ENCODE measurements at places on chromosomes 16 and 17.
A peak's percentile ranks its signal among the peaks of the same experiment; 100 is the strongest.

- DNase-seq: no peak
Observed at GRCh38 chr16:57976331-57976796, 5.4 kb upstream of the CNGB1 start.

DNA sequence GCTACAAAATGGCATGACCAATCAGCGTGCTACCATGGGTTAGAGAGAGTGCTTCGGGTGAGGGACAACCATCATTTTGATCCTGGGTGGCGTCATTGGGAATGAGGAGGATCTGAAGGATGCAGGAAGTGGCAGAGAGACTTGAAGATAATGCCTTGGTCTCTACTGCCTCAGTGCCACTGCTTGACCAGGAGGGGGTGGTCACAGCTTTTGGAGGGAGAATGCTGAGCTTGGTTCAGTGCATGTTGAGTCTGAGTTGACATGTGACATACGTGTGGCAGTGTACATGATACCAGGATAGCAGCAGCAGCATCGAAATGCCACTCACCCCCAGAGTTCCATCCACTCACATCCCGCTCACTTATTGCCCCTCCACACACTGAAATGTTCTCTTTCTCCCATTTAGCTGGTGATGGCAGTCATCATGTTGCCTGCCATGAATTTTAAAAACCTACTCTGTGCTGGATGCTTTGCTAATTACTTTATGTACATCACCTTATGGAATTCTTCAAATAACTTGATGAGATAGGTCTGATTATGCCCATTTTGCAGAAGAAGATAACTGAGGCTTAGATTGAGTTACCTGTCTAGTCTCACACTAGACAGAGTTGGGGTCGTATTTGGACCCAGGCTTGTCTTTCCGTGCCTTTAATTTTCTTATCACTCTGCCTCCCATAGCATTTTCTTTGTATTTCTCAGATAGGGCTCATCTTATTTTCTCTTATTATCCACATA lies 36.7 kb downstream of the ARSG start:
- DNase-seq: peak; percentile 28

DNA sequence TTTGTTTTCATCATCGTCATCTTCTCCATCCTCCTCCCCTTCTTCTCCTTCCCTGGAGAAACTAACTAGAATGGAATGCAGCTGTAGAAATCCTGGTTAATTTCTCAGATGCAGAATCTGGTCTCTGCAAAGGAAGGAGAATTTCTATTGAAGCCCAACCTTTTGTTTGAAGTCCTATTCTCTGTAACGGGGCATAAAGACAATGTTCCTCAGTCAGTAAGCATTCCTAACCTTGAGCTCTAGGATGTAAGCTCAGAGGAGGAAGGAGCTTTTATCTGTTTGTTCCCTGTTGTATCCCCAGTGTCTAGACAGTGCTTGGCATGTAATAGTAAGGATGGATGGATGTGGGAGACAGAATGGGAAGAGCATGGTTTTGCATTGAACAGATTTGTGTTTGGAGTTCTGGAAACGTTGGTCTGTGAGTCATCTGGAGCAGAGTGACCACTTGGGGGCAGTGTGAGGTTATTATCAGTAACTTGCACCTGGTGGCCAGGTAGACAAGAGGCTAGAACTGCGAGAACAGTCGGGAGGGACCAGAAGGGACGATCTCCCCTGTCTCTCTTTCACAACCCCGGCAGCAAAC lies 363.7 kb downstream of the SNX29 start:
- DNase-seq: no peak

GRCh38 chr17:79943347-79944241 lies 92.1 kb downstream of the TBC1D16 start:
- no peak for DNase-seq

DNA sequence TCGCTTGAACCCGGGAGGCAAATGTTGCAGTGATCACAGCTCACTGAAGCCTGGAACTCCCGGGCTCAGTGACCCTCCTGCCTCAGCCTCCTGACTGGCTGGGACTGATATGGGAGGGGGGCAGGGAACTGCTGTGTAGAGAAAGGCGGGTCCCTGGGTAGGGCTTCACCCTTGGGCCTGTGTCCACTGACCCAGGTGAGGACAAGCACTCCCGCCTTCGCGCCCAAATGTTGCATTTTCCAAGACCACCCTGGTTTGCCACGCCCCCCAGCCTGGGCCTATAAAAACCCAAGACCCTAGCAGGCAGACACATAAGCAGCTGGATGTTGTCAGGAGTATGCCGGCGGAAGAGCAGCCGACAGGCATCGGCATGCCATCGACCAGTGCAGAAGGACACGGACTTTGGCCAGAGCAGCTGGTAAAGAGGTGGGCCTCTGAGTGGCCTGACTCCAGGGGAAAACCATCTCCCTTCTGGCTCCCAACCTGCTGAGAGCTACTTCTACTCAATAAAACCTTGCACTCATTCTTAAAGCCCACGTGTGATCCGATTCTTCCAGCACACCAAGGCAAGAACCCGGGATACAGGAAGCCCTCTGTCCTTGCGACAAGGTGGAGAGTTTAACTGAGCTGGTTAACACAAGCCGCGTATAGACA lies 19.1 kb downstream of the SMYD4 start:
- DNase-seq: no peak

- peak; percentile 66 for DNase-seq
Observed at GRCh38 chr16:24070851-24071250, 185.3 kb upstream of the CACNG3 start.

DNA sequence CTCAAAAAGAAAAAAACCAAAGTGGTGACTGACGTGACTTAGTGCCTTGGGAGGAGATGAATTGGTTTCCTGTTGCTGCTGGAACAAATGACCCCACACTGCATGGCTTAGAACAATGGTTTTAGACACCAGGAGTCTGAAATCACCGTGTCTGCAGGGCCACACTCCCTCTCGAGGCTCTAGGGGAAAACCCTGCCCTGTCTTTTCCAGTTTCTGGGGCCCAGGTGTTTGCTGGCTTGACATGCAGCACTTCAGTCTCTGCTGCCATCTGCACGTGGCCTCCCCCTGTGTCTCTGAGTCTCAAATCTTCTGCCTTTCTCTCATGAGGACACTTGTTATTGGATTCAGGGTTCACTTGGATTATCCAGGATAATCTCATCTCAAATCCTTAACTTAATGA lies 323.8 kb upstream of the TNRC6C start:
- no peak for DNase-seq

DNA sequence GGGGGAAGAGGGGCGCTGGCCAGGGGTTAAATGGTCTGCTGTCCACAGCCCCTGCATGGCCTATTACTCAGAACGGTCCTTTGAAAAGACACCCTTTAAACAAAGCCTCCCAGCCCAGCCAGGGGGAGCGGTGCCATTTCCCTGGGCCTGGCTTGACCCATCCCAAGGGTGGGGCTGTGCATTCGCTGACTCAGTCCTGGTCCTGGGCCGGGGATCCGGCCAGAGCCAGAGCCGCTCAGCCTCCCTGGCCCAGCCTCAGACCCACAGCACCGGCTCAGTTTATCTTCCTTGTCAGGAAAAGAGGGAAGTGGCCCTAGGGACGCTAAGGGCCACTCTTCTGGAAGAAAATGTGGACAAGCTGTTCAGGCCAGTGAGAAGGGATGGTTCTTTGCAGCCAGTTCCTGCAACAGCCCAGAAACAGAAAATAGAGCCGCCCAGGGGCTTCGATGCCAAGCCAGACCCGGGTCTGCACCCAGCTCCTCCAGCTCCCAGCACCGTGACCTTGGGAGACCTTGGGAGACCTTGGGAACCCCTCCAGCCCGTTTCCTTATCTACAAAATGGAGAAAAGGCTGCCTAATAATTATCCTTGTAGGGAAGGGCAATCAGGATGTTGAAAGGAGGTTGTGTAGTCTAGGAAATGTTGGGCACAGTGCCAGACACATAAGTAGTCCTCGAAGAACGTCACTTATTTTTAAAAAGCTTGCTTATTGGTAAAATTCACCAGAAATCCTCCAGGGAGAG lies 82.5 kb downstream of the ZDHHC7 start:
- no peak for DNase-seq

GRCh38 chr16:56580391-56581048 lies 8.8 kb upstream of the MT3 start:
- DNase-seq: no peak

DNA sequence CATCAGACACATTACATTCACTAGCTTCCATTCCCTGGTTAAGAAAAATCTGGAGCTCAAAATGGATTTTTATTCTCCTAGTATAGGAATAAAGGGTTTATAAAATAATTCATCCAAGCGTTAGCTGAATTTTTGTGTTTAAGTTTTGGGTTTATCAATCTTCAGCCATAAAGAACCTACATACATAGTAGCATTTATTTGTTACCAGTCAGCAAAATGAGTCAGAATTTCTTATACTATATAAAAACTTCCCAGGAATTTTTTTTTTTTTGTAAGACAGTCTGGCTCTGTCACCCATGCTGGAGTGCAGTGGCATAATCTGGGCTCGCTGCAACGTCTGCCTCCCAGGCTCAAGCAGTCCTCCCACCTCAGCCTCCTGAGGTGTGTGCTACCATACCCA lies 40.2 kb upstream of the SLC12A3 start:
- no peak for DNase-seq

- peak; percentile 40 for DNase-seq
Observed at GRCh38 chr17:43905985-43906852, 1.1 kb downstream of the MPP2 start.

DNA sequence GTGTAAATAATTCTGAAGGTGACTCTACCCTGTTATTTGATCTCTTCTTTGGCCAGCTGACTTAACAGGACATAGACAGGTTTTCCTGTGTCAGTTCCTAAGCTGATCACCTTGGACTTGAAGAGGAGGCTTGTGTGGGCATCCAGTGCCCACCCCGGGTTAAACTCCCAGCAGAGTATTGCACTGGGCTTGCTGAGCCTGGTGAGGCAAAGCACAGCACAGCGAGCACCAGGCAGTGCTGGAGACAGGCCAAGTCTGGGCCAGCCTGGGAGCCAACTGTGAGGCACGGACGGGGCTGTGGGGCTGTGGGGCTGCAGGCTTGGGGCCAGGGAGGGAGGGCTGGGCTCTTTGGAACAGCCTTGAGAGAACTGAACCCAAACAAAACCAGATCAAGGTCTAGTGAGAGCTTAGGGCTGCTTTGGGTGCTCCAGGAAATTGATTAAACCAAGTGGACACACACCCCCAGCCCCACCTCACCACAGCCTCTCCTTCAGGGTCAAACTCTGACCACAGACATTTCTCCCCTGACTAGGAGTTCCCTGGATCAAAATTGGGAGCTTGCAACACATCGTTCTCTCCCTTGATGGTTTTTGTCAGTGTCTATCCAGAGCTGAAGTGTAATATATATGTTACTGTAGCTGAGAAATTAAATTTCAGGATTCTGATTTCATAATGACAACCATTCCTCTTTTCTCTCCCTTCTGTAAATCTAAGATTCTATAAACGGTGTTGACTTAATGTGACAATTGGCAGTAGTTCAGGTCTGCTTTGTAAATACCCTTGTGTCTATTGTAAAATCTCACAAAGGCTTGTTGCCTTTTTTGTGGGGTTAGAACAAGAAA lies 5.1 kb downstream of the STH start:
- DNase-seq: no peak

- no peak for DNase-seq
Observed at GRCh38 chr17:64470625-64471024, 21.7 kb downstream of the MILR1 start.

DNA sequence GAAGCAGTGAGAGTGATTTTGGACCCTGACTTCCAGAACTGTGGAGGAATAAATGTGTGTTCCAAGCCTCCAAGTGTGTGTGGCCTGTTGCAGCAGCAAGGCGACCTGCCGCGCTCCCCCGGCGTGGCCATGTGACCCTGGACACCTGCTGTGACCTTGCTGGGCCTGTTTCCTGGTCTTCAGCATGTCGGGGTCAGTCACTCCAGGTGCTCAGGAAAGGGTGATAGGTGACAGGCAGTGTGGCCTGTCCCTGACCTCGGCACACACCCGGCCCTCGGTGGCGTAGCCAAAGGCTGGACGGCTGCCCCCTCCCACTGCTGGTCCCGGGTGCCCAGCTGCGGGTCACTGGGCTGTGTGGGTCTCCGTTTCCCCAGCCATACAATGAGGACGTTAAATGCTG lies 31.8 kb upstream of the ZNF469 start:
- no peak for DNase-seq

GRCh38 chr16:27235055-27235937 lies 32.0 kb downstream of the KDM8 start:
- peak; percentile 75 for DNase-seq

GRCh38 chr17:48002266-48002915 lies 31.5 kb downstream of the CDK5RAP3 start:
- peak; percentile 90 for DNase-seq

GRCh38 chr17:31511580-31511979 lies 120.1 kb downstream of the RAB11FIP4 start:
- no peak for DNase-seq

GRCh38 chr16:20675488-20676267 lies 21.8 kb downstream of the ACSM1 start:
- no peak for DNase-seq

GRCh38 chr16:13911871-13912270 lies 8.1 kb upstream of the ERCC4 start:
- DNase-seq: no peak

- peak; percentile 96 for DNase-seq
Observed at GRCh38 chr16:57998486-57998885, 2.0 kb downstream of the ZNF319 start.

- DNase-seq: no peak
Observed at GRCh38 chr17:7415784-7416183, 4.3 kb upstream of the SPEM1 start.

DNA sequence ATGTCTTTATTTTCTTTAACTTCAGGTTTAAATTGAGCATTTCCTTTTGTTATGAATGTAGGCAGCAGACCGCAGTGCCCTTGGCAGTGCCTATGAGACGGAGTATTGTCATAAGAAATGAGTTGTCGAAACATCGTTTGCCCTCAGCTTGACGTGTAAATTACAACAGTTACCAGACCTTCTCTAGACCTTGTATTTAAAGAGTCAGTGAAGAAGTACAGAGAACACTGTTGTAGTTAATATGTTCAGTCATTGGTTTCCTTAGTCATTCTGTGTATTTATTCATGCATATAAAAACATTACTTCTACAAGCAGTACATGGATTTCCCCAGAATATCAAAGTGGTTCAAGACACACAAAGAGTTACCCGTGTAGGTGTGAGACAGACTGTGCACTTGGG lies 19.0 kb downstream of the IRF8 start:
- DNase-seq: no peak

GRCh38 chr17:386141-386876 lies 33.7 kb upstream of the RPH3AL start:
- peak; percentile 55 for DNase-seq

- DNase-seq: peak; percentile 7
Observed at GRCh38 chr16:51524555-51525373, 373.7 kb upstream of the SALL1 start.

Measured in NB4 (cell line).